ENCODE measurements at places on chromosomes 1 and 21.

DNA sequence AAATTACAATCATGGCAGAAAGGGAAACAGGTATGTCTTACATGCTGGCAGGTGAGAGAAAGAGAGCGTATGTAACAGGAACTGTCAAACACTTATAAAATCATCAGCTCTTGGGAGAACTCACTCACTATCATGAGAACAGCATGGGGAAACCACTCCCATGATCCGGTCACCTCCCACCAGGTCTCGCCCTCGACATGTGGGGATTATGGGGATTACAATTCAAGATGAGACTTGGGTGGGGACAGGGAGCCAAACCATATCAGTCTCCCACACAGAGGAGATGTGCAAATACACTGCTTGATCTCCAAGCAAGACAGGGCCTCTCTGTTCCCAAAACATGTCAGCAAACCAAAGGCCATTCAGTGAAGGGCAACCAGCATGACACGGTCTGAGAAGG, 27.4 kb downstream of the LMX1A start:
- DNase-seq: no peak

GRCh38 chr1:173903827-173904531, 13.1 kb downstream of the SERPINC1 start:
- no peak for DNase-seq

DNA sequence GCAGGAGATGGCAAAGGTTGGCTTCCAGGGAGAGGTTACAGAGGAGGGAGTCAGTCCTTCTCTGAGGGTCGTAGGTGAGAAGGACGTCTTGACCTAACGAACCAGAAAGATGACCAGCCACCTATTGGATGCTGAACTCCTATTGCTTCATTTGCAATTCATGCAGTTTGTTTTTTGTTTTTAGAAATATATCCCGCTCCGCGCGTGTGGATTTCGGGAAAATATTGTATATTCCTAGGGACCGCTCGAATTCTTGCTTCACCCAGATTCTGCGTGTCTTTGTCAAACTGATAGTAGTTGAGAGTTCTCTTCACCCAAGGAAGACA, 564 bp downstream of the DISP1 start:
- DNase-seq: no peak

GRCh38 chr21:29148530-29148929, 18.1 kb downstream of the MAP3K7CL start:
- no peak for DNase-seq

DNA sequence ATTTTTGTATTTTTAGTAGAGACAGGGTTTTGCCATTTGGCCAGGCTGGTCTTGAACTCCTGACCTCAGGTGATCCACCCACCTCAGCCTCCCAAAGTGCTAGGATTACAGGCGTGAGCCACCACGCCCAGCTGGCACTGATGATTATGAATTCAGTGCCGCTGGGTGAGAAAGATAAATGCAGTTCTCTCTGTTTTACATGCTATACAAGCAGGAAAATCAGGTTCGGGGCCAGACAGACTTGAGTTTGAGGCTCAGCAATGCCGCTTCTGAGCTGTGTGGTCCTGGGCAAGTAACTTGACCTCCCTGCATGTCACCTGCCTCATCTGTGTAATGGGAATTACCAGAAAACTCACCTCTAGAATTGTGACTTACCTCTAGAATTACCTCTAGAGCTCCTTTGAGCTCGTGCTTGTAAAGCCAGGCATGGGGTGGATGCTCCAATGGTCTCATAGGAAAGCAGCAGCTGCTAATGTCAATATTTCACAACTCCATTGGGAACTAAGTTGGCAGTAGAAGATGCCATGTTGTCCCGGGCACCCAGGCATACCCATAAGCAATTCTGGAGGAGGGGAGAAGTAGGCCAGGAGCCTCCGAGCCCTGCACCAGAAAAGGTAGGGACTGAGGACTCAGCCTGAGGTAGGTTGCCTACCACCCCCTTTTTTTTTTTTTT, 119.8 kb upstream of the SLC25A33 start:
- DNase-seq: no peak

DNA sequence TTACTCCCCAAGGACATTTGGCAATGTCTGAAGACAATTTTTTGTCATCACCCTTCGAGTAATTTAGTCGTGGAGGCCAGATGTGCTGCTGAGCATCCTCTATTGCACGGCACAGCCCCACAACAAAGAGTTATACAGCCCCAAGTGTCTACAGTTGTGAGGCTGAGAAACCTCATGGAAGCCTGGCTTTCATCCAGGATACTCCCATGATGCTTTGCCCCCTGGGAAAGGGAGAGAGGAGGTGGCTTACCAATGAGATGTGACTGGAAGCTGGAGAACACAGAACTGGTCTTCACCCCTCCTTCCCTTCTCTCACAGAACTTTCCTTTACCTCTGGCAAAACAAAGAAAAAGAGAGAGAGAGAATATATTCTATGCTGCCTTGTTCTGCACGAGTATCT, 150.9 kb upstream of the VAMP3 start:
- DNase-seq: no peak

GRCh38 chr21:35643176-35643575, 417.1 kb downstream of the SETD4 start:
- no peak for DNase-seq

DNA sequence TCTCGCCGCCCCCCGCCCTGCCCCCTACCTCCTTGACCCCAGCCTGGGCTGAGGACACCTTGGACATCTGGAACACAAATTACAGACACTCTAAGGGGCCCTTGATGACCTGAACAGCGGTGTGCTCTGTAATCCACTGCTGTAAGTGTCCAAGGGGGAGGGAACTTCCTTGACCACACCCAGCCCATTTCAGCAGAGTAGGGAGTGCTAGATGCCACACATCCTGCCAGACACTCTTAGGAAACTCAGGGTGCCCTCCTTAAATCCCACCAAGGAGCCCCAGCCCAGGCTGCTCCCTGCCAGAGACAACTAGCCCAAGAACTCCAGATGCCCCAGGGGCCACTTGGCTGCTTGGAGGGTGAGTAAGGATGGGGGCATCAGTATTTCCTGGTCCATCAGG, 282.2 kb downstream of the RRAGC start:
- no peak for DNase-seq

- DNase-seq: no peak
Measured at GRCh38 chr1:40717955-40718354, 26.5 kb downstream of the NFYC start.

DNA sequence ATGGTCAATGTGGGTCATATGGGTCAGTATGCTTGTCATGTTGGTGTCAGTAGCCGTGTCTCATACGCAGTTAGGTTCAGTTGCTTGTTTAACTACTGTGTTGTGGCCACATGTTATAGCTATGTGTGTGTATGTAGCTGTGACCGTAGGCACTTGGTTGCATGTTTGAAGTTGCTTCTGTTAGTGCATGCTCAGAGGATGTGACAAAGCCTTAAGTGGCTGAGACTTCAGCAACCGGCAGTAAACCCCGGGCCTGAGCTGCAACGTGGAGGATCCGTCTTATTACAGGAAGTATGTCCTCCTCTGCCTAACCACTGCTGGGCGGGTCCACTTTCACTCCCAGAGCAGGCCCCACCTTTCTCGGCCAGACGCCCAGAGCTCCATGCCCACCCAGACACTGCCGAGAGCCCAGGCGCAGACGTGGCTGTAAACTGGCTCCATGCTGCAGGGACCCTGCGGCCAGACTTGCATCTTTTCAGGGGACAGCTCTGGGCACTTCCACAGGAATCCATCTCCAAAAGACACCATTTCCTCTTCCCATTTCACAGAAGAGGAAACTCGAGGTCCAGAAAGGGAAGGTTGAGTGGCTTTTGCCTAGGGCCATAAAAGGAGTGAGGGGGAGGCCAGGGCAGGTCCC, 2.2 kb downstream of the TCEA3 start:
- DNase-seq: no peak

DNA sequence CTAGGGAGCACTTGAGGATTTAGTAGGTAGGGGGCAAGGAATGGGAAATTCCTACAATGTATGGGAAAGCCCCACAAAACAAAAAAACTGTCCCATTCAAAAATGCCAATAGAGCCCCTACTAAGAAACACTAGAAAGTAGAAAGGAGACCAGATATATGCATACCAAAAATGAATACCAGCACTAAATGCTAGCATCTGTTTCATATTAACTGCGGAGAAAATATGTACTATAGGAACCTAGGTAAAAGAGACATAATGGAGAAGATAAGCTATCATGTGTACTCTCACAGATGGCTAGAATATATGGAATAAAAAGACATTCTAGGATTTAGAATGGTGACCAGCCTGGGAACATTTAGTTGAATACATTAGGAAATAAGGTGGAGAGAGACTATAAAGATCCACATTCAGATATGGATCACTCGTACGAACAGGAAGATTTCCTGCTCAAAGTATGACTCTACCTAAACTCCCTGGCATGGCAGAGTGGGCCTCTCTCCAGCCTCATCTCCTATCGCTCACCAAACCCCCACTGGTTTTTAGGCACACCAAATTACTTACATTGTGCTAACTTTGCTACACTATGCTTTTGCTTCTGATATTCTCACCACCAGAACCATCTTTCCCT, 18.3 kb downstream of the ZNHIT6 start:
- no peak for DNase-seq

DNA sequence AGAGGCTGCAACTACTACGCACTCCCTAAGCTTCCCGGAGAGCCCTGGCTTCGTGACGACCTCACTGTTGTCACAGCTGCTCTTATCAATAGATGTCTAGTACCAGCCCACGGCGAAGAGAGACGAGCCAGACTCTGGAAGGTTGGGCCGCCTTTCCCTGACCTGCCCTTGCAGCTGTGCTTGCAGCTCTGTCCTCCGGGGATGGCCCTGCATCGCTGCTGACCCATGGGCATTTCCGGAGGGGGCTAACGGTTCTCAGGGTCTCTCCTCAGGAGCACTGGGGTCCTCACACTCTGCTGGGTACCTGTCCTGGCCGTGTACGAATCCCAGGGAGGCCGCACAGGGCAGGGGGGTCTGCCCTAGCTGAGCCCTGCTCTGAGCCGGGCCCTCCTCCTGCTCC, 93.8 kb upstream of the COL6A1 start:
- no peak for DNase-seq

DNA sequence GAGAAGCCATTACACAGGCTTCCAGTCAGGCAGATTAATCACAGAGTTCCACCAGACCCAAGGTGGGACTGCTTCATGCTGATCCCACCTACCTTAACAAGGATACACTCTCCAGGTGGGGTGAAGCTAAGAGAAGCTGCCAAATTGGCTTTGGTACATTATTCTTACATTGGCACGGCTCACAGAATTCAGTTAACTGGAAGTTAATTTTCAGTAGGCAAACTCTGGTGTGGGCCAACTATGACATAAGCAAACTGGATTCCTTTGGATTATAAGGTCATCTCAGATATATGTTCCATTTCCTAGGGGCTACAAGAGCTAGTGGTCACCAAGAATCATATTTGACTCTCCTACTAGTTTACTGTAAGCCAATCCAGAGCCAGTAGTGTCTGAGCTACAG, 448.8 kb upstream of the BEND5 start:
- no peak for DNase-seq

DNA sequence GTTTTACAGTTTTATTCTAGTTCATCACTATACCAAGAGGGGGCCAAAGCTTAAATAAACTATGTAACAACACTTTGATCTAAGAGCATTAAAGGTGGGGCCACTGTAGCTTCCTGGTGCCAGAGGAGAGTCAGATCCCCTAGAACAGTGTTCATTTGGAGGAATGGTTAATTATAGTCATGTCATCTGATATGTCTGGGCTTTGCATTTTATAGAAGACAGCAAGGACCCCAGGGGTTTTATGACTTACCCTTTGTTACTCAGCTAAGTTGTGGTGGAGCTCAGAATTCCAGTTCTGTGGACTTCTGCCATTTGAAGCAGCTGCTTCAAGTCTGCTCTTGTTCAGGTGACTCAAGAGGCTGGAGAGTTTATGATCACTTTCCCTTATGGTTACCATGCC, 16.7 kb downstream of the KDM4A start:
- no peak for DNase-seq

DNA sequence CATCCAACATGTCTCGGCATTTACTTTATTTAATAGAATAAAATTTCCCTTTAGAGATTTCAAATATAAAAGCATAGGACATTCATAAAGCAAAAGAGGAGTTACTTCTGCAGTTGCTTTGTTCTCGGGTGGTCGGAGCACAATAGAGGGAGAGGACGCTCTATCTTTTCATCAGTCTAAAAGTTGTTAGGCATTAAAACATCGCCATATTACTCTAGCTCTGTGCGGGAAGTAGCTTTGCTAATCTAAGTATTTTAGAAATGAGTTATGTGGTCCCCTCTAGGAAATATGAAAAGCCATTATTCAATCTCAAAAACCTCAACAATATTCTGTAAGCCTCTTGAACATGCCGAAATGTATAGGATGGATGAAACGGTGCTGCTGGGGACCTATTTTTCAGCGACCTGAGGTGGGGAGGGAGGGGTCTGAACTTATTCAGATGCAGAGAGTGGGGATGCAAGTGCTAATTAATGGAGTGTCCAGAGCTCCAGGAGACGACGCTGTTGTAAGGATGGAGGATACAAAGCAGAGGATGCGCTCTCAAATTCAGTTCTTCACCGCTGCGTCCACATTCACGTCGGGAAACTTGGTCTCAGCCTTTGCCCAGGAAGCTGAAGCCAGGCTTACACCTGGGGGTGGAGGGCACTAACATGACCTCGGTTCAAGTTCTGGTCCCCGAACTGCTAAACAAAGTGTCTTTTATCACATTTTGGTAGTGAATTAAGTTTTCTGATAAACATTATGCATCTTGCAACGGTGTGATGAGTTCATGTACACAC, 6.3 kb downstream of the CDKN2C start:
- DNase-seq: no peak

DNA sequence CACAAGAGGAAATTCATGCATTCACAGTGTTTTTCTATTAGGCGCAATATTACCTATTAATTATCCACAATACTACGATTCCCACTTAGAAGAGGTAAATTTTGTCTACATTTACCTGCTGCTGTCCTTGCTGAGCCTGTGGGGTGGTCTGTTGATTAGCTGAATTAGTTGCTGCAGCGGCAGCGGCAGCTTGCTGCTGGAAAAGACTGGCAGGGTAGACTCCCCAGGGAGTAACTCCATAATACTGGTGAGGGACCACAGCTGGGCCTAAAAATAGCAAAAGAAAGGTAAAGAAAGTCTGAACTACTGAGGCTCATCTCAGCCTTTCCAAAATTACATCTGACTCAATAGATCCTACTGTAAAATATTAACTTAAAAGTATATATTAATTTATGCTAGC, 66.0 kb upstream of the SDC3 start:
- no peak for DNase-seq

DNA sequence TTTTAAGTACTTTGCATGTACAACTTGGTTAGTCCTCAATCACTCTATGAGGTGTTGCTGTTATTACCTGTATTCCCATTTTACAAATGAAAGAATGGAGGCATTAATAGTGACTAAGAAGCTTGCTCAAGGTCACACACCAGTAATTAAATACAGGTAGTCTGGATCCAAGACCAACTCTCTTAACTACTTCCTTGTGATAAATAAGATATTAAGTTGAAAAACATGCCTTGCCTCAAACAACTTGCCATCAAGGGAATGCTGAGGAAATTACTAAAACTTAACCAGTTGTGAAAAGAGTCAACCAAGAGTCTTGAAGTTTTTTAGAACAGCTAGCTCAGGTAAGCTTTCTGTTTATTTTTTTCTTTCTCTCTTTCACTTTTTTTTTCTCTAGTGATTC, 21.0 kb upstream of the LAMC1 start:
- no peak for DNase-seq

Data from B cell (primary cell).